ENCODE measurements at places on chromosomes 4 and X.

- no peak for DNase-seq
These were observed 107.0 kb downstream of the CT47B1 start for GRCh38 chrX:120768681-120769080.

DNA sequence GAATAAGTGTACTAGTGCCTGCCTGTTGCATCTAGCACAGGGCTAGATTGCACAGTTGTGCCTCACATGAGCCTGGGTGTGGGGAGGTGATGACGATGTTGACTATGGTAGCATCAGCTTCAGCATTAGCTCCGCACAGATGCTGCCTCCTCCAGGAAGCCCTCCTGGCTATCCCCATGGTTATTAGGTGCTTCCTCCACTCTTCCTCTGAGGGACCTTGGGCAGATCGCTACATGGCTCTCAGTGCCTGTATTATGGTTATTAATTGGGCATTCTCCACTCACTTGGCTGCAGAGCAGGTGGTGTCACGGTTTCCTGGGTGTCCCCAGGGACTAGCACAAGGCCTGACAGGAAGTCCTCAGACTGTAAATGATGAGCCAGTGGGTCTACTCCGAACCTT, 325.6 kb downstream of the ARHGAP10 start:
- DNase-seq = no peak

DNA sequence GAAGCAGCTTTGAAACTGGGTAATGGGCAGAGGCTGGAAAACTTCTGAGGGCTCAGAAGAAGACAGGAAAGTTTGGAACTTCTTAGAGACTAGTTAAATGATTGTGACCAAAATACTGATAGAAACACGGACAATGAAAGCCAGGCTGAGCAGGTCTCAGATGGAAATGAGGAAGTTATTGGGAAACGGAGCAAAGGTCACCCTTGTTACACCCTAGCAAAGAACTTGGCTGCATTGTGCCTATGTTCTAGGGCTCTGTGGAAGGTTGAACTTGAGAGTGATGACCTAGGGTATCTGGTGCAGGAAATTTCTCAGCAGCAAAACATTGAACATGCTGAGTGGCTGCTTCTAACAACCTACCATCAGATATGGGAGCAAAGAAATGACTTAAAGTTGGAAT, 50.8 kb upstream of the FBXW7 start:
- DNase-seq = no peak

GRCh38 chr4:140642674-140643437, 74.1 kb upstream of the UCP1 start:
- no peak for DNase-seq

GRCh38 chr4:185115827-185116232, 27.2 kb upstream of the SLC25A4 start:
- DNase-seq = no peak

GRCh38 chr4:41227902-41228301, 13.6 kb upstream of the APBB2 start:
- no peak for DNase-seq

DNA sequence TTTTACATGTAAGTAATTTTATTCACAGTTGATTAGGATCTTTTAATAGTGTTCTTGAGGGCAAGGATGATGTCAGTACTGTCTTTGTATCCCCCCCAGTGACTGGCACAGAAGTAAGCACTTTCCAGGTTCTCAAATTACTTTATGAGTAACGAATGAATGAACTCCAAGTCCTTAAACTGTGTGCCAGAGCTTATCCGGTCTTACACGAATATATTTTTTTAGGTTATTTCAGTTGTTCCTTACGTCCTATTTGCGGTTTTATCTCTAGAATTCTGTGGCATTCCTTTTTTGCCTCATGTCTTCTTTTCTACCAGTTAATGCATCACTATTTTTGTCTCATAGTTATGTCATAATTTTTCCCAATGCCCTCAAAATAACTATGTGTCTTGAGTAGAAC, 106.9 kb upstream of the MID1IP1 start:
- no peak for DNase-seq

DNA sequence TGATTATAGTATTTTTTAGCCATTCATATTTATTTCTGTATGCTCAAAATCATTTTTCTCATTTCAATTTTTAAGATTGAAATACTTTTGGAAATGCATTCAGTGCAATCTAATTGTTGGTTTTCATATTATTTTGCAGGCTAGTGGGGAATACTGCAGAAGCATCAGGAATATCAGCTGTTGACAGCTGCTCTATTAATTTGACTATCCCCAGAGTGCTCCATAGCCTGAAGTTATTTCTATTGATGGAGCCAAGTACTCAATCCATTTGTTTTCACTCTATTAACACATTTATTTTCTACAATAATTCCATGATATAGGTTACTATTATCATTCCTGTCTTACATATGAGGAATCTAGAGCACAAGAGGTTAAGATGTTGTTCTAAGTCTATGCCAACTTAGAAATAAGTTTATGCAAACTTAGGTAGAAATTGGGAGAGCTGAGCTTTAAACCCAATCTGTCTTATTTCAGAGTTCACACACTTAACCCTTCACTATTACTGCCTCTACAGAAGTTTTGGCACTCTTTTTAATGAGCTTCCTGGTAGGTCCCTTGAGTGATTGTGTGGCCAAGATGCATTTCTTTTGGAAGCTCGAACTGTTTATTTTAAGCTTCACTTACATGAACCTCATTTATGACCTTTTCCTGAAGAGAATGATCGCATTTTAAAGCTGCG, 65.6 kb upstream of the PCDH18 start:
- DNase-seq = no peak

- DNase-seq = no peak
These were observed 35.2 kb downstream of the PDS5A start for GRCh38 chr4:39942507-39942906.

DNA sequence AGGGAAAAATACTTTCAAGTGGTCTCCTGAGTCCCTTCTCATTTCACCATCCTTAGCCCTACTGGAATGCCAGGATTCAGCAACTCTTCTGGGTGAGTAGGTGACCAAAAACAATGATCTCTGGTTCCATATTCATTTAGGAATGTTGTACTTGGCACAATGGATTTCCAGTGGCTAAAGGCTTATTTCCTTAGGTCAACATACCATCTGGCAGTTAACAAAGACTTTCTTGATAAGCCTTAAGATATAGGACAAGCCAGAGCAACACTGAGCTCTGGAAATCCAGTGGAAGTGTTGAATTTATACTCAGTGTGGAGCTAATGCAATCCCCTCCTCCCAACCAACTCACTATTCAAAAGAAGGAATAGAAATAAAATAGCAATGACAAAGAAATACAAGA, 139.4 kb upstream of the EMCN start:
- no peak for DNase-seq

DNA sequence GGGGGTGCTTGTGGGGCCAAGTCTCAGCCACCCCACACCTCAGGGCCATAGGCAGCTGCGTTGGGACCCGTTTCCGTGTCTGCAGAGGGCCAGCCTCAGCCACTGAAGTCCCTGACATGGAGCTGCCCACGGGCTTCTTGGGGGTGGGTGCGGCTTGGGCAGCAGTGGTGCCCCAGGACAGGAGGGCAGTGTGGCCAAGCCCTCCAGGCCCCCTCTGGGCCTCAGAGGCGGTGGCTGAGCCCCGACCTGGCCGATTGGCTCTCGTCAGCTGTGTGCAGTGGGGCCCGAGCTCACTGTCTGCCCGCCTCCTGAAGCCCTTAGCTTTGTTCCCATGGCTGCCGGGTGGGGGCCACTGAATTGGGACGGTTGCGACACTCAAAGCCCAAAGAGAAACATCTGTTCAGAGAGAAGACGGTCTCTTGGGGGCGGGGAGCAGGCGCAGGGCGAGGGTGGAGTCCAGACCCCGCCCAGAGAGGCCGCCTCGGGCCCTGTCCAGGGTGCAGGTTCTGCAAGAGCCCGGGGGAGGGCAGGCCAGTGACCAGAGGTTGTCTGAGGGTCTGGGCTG, 9.1 kb downstream of the FGFR3 start:
- DNase-seq = no peak

DNA sequence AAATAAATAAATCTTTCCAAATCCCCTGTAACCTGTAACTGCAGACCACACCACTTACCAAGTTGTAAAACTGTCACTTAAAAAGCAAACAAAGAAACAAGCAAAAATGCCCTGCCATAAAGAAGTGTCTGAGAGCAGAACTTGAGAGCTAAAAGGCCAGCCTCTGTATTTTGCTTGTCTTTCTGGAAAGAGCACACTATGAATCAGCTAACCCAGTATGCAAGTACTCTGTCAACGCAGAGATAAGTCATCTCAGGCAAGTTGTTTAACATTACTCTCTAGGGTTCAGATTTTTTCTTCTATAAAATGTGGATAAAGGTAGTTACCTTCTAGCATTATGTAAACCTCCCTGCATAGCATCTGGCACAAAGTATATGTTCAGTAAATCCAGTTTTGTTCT, 134.8 kb downstream of the HS3ST1 start:
- no peak for DNase-seq

- no peak for DNase-seq
These were observed 139.7 kb downstream of the INPP4B start for GRCh38 chr4:142706381-142706780.

All from GM10248 (cell line).